ENCODE measurements at places on chromosomes 6 and 20. TPM values are rescaled to one million over a fixed set of nuclear protein-coding genes. Genes with fewer than 3 reads are reported as not detected.

The RNGTT gene
- total RNA-seq: 19.1 TPM

GRCh38 chr6:42352856-42353564 lies 98.7 kb downstream of the TRERF1 start:
- H3K27me3 ChIP-seq: no peaks in the 10 kb centered on the region
- no peak overlapping the region for H3K27ac ChIP-seq
- peaks cover 6% of the 10 kb centered on the region for H3K4me1 ChIP-seq

The CASP8AP2 gene
- 18.5 TPM for total RNA-seq

DNA sequence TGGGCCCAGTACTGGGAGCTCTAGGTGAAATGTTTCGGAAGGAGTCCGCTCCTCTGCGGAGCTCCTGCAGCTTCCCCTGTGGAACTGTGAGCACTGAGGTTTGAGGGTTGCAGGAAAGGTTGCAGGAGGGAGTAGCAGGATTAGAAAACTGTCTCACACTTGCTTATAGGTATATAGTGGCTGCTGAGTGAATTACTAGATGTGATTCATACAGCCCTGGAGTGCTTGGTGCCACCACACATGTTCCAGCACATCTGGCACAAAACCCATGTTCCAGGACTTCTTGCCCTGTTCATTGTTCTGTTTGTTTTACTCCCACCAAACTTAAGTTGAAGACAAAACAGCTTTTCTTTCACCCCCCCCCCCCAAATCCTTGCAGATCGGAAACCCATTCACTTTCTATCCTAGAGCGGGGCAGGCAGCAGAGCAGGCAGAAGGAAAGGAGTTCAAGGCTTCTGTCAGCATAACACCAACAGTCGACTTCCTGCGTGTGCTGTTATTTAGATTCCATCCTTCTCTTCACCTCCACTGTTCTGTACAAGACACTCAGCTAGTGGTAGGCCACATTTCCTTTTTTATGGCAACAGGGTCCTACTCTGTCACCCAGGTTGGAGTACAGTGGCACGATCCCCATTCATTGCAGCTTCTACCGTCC lies 669 bp upstream of the PEX6 start:
- peak overlapping the region; percentile 71 for H3K27ac ChIP-seq
- DNase-seq: no peak
- H3K27me3 ChIP-seq: no peaks in the 10 kb centered on the region
- peak overlapping the region; percentile 94 for H3K4me3 ChIP-seq
- peaks cover 26% of the 10 kb centered on the region for H3K4me1 ChIP-seq

The RIPPLY2 gene
- not detected for total RNA-seq

DNA sequence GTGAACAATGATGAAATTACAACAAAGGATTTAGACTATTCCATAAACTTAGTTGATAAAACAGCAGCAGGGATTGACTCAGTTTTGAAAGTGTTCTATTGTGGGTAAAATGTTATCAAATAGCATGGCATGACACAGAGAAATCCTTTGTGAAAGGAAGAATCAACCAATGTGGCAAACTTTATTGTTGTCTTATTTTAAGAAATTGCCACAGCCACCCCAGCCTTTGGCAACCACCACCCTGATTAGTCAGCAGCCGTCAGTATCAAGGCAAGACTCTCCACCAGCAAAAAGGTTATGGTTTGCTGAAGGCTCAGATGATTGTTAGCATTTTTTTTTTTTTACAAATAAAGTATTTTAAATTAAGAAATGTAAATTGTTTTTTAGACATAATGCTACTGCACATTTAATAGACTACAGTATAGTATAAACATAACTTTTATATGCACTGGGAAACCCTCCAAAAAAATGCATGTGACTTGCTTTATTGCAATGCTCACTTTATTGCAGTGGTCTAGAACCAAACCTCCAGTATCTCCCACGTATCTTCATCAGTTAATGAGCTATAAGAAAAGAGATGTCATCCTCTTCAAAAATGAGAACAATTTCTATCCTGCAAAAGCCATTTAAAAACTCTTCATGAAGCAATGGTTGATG lies 162.7 kb downstream of the SOBP start:
- no peak for DNase-seq
- H3K27me3 ChIP-seq: no peaks in the 10 kb centered on the region
- H3K4me1 ChIP-seq: peaks cover 2% of the 10 kb centered on the region
- no peak overlapping the region for H3K4me3 ChIP-seq
- H3K36me3 ChIP-seq: no peaks in the 10 kb centered on the region
- H3K27ac ChIP-seq: no peak overlapping the region

GRCh38 chr6:10297832-10298231 lies 117.0 kb downstream of the TFAP2A start:
- H3K4me3 ChIP-seq: no peak overlapping the region
- H3K4me1 ChIP-seq: no peaks in the 10 kb centered on the region
- H3K27me3 ChIP-seq: no peaks in the 10 kb centered on the region
- DNase-seq: no peak
- H3K27ac ChIP-seq: no peak overlapping the region
- H3K36me3 ChIP-seq: no peaks in the 10 kb centered on the region

DNA sequence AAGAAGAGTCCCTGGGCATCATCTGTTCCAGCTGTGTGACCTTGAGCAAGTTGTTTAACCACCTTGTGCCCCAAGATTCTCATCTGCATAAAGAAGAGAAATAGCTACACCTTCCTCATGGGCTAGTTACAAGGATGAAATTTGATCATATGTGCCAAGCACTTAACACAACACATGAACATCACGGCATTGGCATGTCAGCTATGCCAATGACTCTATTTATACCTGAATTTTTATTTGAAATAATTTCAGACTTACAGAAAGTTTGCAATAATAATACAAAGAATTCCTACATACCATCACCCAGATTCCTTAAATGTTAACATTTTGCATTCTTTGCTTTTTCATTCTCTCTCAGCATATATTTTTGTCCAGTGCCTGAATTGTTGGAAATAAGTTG lies 21.0 kb upstream of the TCF15 start:
- DNase-seq: no peak
- no peak overlapping the region for H3K27ac ChIP-seq
- no peaks in the 10 kb centered on the region for H3K36me3 ChIP-seq
- H3K4me1 ChIP-seq: no peaks in the 10 kb centered on the region

- H3K27ac ChIP-seq: no peak overlapping the region
- DNase-seq: no peak
- peaks cover 47% of the 10 kb centered on the region for H3K4me1 ChIP-seq
Measured at GRCh38 chr6:129670634-129671033, 39.3 kb downstream of the ARHGAP18 start.

- H3K4me3 ChIP-seq: no peak overlapping the region
- H3K4me1 ChIP-seq: peaks cover 40% of the 10 kb centered on the region
- no peak overlapping the region for H3K27ac ChIP-seq
- no peak for DNase-seq
- no peaks in the 10 kb centered on the region for H3K27me3 ChIP-seq
Measured at GRCh38 chr6:34549026-34549803, 6.9 kb downstream of the SPDEF start.

GRCh38 chr6:4358414-4359107 lies 223.2 kb upstream of the ECI2 start:
- peaks cover 14% of the 10 kb centered on the region for H3K4me1 ChIP-seq
- DNase-seq: peak; percentile 88
- peak overlapping the region; percentile 7 for H3K27ac ChIP-seq

GRCh38 chr6:147503587-147503986 lies 4.9 kb upstream of the SAMD5 start:
- no peaks in the 10 kb centered on the region for H3K27me3 ChIP-seq
- no peaks in the 10 kb centered on the region for H3K36me3 ChIP-seq
- H3K27ac ChIP-seq: no peak overlapping the region
- DNase-seq: no peak
- H3K4me1 ChIP-seq: peaks cover 9% of the 10 kb centered on the region
- no peak overlapping the region for H3K4me3 ChIP-seq

The MMP24 gene
- total RNA-seq: 0.67 TPM

DNA sequence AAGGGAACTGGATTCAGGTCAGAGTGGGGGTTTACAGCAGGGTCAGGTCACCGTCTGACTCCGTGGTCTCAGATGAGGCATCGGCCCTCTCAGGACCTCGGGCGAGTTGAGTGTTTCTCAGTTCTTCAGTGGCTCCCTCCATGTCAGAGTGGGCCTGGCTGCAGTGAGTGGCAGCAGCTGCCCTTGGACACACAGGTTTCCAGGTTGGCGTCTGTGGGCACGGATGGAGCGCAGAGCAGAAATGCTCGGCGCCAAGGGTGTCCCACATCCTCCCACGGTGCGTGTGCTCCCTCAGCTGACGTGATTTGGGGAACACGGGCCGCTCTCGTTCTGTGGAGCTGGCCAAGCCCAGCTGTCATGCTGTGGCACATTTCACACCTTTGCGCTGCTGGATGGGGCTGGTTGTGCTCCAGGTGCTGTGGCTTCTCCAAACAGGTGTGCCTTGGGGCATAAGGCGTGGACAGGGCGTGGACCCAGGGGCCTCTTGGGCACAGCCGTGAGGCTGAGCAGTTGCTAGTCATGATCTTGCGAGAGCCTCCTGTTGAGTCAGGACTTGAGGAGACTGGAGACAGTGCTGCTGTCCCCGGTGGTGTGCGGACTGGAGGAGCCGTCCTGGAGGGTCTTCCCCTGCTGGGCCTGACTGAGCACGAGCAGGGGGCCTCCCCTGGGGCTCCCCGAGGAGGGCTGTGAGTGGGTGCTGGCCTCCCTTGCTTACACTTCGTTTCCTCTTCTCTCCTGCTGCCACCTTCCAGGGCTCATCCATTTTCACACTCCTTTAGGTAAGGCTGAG lies 9.5 kb upstream of the DNAJC5 start:
- H3K4me1 ChIP-seq: no peaks in the 10 kb centered on the region
- no peak for DNase-seq
- peaks cover 39% of the 10 kb centered on the region for H3K36me3 ChIP-seq
- H3K27ac ChIP-seq: no peak overlapping the region
- H3K27me3 ChIP-seq: no peaks in the 10 kb centered on the region

- H3K27me3 ChIP-seq: no peaks in the 10 kb centered on the region
- no peaks in the 10 kb centered on the region for H3K36me3 ChIP-seq
- H3K4me1 ChIP-seq: peaks cover 3% of the 10 kb centered on the region
- H3K27ac ChIP-seq: no peak overlapping the region
- no peak for DNase-seq
Measured at GRCh38 chr6:34615574-34616226, 59.6 kb upstream of the SPDEF start.

DNA sequence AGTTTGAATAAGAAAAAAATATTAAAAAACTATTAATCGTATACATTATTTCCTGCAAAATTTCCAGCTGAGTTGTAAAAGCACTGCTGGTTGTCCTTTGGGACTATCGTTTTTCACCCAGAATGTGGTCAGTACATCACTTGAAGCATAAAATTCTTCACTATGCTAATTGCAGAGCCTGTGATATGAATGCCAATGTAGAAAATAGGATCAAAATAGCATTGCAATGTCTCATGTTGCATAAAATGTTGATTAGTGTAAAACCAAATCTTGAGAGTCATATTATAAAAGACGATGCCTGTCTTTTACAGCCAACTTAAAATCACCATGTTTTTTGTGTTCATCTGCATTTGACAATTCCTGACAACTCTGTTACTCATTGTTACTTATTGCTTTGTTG lies 207.7 kb downstream of the MMUT start:
- no peak for DNase-seq
- no peak overlapping the region for H3K27ac ChIP-seq
- H3K27me3 ChIP-seq: no peaks in the 10 kb centered on the region
- H3K4me1 ChIP-seq: no peaks in the 10 kb centered on the region
- H3K36me3 ChIP-seq: no peaks in the 10 kb centered on the region

The KCNK15 gene
- total RNA-seq: 2.8 TPM

- no peak for DNase-seq
- no peaks in the 10 kb centered on the region for H3K27me3 ChIP-seq
- no peak overlapping the region for H3K27ac ChIP-seq
- no peak overlapping the region for H3K4me3 ChIP-seq
Measured at GRCh38 chr6:35474131-35474941, 6.1 kb downstream of the RPL10A start.

DNA sequence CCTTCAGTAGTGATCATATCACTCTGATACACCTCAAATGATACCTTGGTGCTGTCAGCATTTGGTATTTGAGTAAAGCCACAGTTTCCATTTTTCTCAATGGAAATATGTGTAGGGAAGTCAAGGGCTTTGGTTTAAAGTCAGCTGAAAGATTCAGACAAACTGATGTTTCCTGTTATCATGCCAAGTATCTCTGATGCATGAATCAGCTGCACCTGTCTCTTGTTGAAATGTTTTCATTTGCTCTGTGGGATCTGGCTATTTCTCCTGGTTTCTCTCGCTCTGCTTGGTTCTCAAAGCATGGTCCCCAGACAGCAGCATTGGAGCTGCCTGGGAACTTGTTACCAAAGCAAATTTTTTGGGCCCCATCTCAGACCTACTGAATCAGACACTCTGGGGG lies 23.5 kb downstream of the ZFP64 start:
- no peak overlapping the region for H3K27ac ChIP-seq
- no peak for DNase-seq
- H3K4me3 ChIP-seq: no peak overlapping the region
- no peaks in the 10 kb centered on the region for H3K27me3 ChIP-seq
- H3K36me3 ChIP-seq: peaks cover 13% of the 10 kb centered on the region

GRCh38 chr6:123805921-123806320 lies 2.3 kb downstream of the NKAIN2 start:
- H3K27ac ChIP-seq: no peak overlapping the region
- H3K4me3 ChIP-seq: no peak overlapping the region
- H3K4me1 ChIP-seq: no peaks in the 10 kb centered on the region
- DNase-seq: no peak
- no peaks in the 10 kb centered on the region for H3K27me3 ChIP-seq

DNA sequence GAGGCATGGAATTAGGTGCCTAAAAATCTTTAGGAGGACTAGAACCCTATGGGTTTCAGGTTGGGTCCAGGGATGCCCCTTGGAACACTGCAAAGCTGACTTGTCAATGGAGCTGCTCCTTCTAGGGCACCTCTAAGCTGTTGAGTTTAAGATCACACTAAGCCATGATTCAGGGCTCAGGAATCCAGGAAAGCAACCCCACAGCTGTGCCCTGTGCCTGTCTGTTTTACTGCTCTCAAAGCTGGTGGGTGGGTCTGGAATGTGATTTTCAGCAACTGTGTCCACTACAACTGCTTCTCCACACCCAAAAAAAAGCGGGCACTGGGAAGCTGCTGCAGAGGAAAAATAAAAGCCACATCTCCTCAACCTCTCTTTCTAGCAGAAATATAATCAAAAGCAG lies 310.4 kb upstream of the MOCS1 start:
- H3K27ac ChIP-seq: no peak overlapping the region
- peak; percentile 8 for DNase-seq
- no peaks in the 10 kb centered on the region for H3K27me3 ChIP-seq
- no peaks in the 10 kb centered on the region for H3K36me3 ChIP-seq
- H3K4me3 ChIP-seq: no peak overlapping the region

- H3K4me1 ChIP-seq: peaks cover 31% of the 10 kb centered on the region
- DNase-seq: no peak
- no peaks in the 10 kb centered on the region for H3K27me3 ChIP-seq
- peak overlapping the region; percentile 75 for H3K4me3 ChIP-seq
- H3K36me3 ChIP-seq: no peaks in the 10 kb centered on the region
Measured at GRCh38 chr6:7260291-7261031, 52.5 kb downstream of the SSR1 start.

The C20orf96 gene
- 8.2 TPM for total RNA-seq

DNA sequence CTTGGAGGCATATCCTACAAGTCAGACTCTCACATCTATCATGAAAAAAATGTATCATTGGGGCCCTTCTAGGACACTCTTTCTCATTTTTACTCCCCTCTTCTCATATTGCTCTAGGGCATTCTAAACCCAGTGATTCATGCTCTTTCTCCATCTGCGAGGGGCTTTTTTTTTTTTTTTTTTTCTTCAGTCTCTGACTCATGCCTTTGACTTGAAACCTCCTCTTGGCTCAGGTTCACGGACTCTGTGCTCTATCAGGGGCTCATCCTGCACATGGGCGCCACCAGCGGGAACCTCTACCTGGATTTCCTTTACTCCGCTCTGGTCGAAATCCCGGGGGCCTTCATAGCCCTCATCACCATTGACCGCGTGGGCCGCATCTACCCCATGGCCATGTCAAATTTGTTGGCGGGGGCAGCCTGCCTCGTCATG lies 17.8 kb downstream of the SLC22A1 start:
- no peak overlapping the region for H3K27ac ChIP-seq
- H3K4me3 ChIP-seq: no peak overlapping the region
- no peak for DNase-seq
- H3K27me3 ChIP-seq: no peaks in the 10 kb centered on the region
- H3K4me1 ChIP-seq: no peaks in the 10 kb centered on the region

The NKX2-2 gene
- 0.42 TPM for total RNA-seq
